ENCODE measurements at places on chromosomes 7 and 10.

- peak; percentile 17 for DNase-seq
Measured at GRCh38 chr10:29386342-29386999, 97.6 kb downstream of the LYZL1 start.

DNA sequence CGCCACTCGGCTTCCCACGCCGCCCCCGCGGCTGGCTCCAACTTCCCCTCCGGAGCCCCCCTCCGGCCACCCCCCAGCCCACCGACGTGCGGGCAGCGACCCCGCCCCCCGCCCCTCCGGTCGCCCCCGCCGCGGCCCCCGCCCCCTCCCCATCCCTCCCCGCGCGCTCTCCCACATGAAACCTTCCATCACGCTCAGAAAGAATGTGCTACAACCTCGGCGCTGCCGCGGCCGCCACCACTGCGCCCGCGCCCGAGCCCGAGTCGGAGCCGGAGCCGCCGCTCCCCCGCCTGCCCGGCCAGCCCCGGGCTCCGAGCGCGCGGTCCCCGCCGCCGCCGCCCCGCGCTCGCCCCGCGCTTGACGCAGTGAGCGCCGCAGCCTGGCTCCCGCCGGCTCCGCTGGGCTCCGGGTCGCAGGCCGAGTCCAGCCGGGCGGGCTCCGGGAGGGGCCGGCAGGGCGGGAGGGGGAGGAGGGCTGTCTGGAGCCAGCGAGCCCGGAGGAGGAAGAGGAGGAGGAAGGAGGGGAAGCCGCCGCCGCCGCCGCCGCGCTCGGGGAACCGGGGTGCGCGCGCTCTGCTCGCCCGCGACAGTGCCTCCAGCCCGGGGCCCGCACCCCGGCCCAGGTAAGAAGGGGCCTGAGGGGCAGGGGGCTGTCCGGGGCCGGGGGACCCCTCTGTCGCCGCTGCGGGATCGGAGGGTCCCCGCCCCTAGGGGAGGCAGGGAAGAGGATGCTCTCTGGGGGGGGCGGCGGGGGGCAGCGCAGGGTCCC is 4.3 kb upstream of the ELFN1 start:
- no peak for DNase-seq

- no peak for DNase-seq
Measured at GRCh38 chr7:122305475-122306319, 1.1 kb upstream of the FEZF1 start.

DNA sequence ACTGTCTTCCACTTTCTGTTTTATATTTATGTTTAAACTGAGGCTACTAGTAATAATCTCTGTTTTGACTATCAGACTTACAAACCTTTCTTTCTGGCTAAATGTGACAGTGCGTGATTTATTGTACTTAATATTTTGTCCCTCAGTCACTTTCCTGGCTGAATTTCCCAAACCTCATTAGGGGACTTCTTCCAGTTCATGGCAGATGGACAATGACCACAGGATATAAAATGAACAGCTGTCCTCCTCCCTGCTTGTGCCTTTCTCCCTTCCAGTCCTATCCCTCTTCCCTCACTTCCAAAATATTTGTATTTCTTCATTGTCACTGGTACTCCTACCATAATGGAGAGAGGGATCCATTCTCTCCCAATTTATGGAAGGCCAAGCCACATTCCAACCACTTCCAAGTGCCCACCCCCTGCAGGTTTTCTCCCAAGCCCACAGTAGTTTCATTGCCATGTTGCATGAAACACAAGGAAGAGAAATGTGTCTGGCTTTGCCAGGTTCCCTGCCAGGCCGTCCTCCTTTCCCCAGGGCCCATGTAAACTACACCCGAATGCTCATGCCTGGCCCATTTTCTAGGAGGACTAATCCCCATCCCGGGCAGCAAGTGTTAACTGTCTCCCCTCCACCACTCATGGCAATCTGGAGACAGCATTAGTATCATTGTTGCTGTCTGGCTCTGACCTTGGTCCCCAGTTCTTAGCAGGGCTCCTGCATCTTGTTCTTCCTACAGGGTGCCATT is 269.5 kb upstream of the SLC26A5 start:
- DNase-seq = no peak

GRCh38 chr7:151366880-151367222 is 25.2 kb downstream of the NUB1 start:
- no peak for DNase-seq

- peak; percentile 86 for DNase-seq
Measured at GRCh38 chr10:22615819-22616499, 98.4 kb downstream of the PIP4K2A start.

- no peak for DNase-seq
Measured at GRCh38 chr10:867807-868206, 63.7 kb downstream of the LARP4B start.

DNA sequence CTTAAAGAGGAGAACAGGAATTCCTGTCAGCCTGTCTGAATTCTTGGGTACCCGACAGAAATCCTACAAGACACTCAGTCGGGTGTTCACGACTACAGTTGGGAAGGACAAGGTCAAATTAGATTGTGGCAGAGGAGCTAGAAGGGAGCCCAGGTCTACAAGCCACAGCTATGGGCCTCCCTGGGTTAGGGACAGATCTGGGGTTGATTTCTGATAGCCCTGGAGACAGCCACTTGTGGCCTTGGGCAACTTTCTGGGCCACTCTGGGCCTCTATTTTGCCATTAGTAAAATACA is 39.7 kb upstream of the ANTXRL start:
- DNase-seq = no peak

- DNase-seq = no peak
Measured at GRCh38 chr7:112897839-112898431, 107.7 kb upstream of the TMEM168 start.

GRCh38 chr10:32332299-32332750 is 14.6 kb downstream of the EPC1 start:
- no peak for DNase-seq

DNA sequence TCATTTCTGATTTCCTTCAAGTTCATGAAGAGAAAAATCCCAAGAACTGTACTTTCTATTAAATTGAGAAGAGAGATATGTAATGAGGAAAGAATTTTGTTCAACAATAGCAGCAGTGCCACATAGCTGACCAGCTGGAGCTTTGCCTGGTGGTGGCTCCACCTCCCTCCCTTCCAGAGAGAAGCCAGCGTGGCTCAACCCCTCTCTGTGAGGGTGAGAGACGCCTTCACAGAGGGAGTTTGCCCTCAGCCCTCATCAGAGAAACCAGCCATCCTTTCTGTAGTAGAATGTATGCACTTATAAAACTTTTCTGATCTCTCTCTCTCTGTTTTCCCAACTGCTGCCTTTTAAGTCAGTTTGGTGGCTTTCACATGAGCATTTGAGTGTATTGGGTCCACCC is 20.5 kb upstream of the COL1A2 start:
- no peak for DNase-seq

DNA sequence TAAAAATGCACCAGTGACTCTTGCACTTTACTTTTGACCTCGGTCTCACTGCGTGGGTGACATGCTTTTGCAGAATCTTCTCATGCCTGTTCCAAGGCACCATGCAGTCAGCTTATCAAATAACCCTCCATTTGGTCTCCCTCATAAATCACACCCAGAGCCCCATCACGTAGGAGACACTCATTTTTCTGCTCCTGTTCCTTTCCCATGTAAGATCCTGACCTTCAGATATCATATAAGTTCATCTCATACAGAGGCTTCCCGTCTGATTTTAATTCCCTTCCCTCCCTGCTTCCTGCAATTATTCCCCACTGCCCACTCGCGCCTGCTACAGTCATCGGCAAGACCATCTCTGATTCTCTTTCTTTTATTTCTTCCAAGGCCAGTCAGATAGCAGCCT is 1226.3 kb upstream of the AUTS2 start:
- no peak for DNase-seq

DNA sequence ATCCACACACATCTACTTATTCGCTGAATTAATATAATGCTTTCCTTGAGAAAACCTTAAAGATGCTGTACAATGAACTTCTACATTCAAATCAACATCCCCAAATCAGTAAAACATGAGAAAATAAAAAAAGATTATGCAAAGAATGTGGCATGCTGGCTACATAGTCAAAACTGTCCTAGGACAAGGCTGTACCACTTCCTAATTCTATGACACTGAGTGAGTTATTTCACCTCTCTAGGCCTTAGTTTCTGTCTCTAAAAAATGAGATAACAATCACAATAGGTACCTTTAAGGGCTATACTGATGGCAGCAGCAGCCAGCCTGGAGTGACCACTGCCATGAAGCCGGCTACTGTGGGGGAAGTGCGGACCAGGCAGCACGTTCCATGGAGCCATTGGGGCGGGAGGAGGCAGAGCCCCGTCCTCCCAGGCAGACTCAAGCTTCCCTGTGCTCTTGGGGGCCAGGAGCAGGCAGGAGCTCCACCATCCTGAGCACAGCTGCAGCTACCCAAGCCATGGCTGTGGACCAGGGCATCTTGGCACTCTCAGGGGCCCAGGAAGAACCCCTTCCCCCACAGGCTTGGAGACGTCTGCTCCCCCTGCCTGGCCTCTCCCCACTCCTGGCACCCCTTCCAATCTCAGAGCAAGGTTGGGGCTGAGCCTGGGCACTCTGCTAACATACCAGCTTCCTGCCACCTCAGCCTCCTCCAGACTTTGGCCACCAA is 110.2 kb downstream of the ELAPOR2 start:
- no peak for DNase-seq

DNA sequence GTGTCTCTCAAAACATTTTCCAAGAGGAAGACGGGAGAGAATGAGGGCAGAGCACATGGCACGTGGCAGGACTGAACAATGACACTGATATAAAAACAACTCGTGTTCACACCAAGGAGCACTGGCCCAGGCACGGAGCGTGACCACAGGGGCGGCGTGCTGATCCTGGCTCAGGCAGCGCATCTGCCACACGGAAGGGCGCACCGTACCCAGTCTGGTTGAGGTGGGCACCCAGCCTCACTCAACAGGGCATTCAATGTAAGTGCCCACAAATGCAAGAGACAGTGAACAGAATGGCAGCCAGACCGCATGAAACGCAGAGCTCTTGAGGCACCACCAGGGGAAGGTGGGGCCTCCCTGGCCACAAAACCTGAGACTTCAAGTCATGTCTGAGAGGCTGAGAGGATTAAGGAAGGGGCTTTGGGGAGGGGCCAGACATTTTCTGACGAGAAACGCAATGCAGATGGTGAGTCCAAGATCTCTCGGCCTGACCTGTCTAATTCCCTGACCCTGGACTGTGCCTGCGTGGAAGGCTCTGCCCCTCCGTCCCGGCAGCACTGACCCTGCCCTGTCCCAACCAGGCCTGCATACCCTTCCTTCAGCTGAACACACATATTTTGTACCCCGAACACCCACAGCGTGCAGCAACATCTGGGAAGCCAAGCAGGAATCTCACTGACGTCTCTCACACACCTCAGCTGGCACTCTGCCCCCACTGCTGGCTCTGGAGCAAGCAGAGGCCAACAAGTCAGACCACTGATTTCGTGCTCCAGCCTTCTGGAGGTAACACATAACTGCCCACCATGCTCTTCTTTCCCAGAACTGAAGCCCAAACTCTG is 35.5 kb downstream of the VOPP1 start:
- no peak for DNase-seq

DNA sequence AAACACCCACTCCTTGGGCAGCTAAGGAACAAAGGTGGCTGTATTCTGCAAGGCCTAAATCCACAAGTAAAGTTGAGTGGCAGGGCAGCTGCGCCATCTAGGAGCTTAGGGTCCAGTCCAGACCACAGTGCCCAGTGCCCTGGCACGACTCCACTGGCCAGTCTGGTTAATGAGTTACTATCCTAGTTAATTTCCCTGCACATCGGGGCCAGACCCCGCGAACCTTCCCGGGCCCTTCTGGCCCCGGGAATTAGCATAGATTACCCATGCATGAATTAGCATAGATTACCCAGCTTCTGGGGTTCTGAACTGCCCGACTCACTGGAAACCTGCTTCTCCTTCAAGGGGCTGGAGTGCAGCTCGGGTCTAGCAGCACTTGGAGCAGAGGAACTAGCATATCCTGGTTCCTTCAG is 3.2 kb upstream of the EMX2 start:
- no peak for DNase-seq

DNA sequence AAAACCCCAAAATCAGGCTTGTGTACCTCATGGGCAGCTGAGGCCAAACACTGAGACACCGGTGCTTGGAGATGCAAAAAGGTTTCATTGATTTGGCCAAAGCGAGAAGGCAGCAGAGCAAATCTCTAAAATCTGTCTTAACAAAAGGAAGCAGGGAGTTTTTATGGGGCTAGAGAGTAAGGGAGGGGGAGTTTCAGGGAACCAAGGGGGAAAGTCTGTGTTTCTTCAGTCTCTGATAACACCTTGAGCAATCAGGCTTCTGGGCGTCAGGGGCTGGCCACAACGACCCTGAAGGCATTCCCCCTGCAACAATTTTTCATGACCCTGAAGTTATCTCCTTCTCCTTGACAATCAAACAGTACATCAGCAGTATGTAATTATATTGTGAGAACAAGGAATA is 2.7 kb upstream of the ZNF786 start:
- DNase-seq = no peak

DNA sequence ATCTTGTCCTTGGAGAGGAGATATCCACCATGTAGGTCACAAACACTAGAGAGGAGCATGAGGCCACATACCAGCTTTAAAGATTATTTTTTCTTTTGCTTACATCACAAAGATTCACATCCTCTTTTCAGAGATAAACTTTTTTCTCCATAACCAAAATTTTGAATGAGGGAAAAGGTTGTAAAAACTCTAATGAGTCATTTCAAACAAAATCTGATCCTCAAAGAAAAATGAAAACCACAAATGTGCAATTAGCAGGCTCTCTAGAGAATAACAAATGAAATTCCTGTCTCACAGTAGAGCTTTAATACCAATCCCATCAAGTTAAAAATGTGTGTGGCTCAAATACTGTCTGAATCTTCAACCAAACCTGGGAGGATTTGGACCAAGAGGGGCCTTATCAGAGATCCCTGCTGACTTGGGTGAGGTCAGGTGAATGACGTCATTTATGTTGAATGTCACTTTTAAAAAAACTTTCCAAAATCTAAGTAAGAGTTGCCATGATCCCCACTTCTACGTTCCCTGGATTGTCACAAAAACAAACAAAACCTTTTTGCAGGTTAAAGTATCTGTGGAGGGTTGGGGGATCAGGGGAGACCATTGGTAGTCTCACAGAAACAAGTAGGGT is 261.5 kb upstream of the NPSR1 start:
- no peak for DNase-seq

DNA sequence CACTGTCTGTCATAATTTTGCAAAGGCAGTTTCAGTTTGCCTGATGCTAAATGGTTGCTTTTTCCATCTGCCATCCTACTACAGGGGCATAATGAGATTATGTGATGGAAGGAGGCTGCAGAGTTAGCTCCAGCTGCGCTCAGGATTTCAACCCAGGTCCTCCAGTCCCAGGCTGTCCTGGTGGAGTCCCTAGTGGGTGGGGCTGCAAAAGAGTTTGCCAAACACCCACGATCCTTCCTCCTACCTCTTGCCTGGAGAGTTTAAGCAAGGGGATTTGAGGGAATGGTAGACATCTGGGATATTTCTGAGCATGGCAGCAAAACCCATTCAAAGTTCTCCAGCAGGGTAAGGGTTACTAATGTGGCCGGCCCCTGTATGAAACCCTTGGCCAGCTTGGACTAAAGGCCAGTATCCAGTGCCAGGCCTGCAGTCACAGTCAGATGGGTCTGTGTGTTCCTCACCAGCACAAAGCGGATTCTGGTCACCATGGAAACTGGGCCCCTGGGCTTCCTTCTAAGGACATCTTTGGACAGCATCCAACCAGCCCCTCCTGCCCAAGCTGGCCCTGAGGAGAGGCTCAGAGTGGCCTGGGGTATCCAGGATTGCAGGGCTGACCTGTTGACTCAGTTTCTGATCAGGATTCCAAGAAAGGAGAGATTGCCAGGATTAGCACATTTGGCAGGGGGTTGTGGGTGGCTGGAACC is 42.7 kb upstream of the CHST3 start:
- DNase-seq = no peak

- DNase-seq = no peak
Measured at GRCh38 chr7:750111-750905, 23.2 kb upstream of the PRKAR1B start.
